ENCODE measurements at places on chromosomes 11 and 22.

DNA sequence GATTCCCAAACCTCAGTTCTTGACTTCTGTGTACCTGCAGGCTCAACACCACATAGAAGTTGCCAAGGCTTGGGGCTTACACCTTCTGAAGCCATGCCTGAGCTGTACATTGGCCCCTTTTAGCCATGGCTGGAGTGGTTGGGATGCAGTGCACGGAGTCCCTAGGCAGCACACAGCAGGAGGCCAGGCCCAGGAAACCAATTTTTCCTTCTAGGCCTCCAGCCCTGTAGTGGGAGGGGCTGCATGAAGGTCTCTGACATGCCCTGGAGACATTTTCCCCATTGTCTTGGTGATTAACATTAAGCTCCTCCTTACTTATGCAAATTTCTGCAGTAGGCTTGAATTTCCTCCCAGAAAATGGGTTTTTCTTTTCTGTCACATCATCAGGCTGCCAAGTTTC is 94.6 kb downstream of the DEPDC5 start:
- DNase-seq, result no peak

- DNase-seq, result no peak
Measured at GRCh38 chr11:120663142-120663541, 151.6 kb downstream of the GRIK4 start.

DNA sequence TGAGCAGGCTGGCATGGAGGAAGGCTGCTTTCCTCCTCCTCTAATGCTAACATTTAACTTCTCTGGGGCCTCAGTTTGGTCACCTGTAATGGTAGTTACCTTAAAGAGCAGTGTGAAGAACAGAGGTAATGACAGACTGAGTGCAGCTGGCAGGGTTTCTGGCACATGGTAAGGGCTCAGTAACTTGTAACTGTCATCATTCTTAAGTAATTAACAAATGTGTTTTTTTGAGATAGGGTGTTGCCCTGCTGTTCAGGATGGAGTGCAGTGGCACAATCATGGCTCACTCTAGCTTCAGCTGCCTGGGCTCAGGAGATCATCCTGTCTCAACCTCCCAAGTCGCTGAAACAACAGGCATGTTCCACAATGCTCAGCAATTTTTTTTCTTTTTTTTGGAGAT is 242.0 kb upstream of the SYN3 start:
- DNase-seq, result no peak

GRCh38 chr11:65814986-65815565 is 18.7 kb upstream of the SNX32 start:
- DNase-seq, result no peak

DNA sequence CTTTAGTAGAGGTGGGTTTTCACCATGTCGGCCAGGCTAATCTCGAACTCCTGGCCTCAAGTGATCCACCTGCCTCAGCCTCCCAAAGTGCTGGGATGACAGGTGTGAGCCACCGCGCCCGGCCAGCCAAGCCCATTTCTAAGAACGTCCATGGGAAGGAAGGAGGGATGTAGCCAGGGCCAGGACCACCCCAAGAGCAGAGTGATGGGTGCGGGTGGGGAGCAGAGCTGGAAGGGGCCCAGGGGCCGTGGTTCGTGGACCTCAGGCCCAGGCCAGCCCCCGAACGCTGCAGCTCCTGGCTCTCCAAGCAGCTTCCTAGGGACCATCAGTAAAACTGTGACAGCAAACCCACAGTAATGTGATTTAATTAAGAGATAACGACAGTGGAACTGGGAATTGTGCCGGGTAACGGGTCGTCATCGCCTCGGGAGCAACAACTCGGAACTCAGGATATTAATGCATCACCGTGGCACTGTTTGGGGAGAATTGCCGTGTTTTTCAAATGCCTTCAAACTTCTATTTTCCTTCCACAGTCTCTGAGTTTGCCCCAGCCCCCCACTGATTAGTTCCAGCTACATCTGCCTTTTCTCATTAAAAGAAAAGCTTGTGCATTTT is 74.3 kb downstream of the BRD1 start:
- no peak for DNase-seq

DNA sequence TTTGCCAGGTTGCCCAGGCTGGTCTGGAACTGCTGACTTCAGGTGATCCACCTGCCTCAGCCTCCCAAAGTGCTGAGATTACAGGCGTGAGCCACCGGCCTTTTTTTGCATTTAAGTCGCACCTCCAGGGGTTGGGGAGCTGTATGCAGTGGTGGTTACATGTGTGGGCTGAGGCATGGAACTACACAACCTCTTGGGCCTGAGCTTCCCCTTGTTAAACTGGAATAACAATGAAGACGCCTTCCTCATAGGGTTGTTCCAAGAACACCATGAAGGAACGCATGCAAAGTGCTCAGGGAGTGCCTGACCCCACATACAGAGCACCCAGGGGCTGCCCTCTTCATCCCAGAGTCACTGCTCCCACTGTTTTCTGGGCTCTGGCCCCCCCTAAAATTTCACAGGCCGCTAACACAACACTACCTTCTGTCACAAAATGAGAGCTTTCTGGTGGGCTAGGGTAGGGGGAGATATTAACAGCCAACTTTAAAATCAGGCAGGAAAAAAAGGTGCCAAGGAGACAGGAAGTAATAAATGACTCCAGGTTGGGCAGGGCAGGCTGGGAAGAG is 1.3 kb upstream of the FAM118A start:
- DNase-seq, result no peak

DNA sequence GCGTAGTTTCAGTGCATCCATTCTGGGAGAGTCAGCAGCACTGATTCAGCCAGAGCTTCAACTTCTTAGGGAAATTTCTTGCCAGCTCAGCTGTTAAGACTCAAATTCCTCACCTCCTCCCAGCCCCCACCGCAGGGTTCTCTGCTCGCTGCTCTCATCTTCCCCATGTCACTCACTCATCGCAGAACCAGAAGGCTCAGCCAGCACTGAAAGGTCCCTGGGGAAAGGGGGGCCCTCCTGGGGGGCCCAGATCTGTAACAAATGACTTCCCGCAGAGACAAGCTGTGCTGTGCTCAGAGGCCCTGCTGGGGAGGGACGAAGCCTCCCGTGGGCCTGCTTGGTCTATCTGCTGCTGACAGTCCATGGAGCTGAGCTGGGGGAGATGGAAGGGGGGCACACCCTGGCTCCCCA is 220.6 kb downstream of the NTM start:
- no peak for DNase-seq

- DNase-seq, result no peak
Measured at GRCh38 chr22:48407256-48407955, 1420.3 kb downstream of the BRD1 start.

GRCh38 chr22:25748704-25749103 is 6.7 kb downstream of the MYO18B start:
- DNase-seq, result no peak

GRCh38 chr11:2447253-2447950 is 2.6 kb downstream of the KCNQ1 start:
- DNase-seq, result no peak

- no peak for DNase-seq
Measured at GRCh38 chr11:73585834-73586575, 11.9 kb downstream of the FAM168A start.

DNA sequence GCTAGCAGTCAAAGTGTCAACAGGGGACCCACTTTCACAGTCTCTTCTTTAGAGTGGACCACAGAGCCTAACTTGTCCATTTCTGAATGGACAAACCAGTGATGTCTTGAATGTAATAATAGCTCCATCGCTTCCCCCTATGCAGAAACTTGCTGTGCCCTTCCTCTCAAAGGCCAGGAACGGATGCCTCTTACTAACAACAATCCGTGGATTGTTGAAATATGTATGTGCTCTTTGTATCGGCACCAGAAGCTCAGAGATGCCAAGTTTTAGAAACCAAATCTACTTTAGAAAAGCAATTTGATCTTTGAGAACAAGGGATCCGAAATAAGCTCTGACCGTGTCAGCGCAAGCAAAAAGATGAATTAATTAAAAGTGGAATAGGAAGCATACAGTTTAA is 259.5 kb upstream of the POU2AF2 start:
- no peak for DNase-seq

GRCh38 chr22:22194931-22195264 is 49.7 kb upstream of the VPREB1 start:
- DNase-seq, result no peak

- DNase-seq, result no peak
Measured at GRCh38 chr22:31122196-31122531, 602 bp upstream of the INPP5J start.

DNA sequence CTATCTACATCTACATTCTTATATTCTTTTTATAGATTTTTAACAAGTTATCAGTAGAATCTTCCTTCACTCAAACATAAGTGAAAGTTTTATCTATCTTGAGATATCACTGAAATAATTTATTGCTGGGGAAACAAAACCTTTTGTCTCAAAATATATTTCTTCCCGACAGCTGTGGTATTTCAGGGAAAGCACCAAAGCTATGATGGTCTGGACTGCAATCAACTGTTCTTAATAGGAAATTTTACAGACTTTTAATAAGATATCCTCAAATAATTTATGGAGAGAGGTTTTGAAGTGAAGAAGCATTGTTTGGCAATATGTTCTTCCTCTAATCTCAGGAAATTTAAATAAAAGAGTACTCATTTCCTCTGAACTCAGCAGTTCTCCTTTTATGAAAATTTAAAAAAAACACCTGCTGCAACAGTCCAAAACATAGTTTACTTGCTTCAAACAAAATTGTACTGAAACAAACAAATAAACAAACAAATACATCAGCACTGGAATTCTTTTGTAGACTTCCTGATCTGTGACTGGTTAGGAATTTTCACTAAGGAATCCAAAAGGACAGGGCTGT is 33.9 kb upstream of the EIF3M start:
- no peak for DNase-seq

- peak; percentile 19 for DNase-seq
Measured at GRCh38 chr11:61477727-61478148, 30.8 kb upstream of the LRRC10B start.

DNA sequence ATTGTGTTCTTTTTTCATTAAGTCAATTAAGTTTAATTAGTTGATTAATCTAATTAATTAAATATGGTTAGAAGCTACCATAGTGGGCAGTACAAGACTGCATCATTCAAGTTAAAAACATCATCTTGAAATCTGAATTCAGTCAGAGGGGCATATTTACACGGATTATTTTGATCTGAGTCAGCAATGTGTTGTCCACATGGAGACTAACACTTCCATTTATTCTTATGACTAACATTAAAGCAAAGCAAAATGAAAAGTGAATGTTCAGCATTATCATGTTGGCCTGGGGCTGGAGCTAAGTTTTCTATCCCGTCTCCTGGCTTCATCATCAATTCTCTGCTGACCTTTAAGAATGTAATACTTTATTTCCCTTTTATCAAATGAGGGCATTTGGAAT is 17.3 kb downstream of the FLI1 start:
- no peak for DNase-seq

DNA sequence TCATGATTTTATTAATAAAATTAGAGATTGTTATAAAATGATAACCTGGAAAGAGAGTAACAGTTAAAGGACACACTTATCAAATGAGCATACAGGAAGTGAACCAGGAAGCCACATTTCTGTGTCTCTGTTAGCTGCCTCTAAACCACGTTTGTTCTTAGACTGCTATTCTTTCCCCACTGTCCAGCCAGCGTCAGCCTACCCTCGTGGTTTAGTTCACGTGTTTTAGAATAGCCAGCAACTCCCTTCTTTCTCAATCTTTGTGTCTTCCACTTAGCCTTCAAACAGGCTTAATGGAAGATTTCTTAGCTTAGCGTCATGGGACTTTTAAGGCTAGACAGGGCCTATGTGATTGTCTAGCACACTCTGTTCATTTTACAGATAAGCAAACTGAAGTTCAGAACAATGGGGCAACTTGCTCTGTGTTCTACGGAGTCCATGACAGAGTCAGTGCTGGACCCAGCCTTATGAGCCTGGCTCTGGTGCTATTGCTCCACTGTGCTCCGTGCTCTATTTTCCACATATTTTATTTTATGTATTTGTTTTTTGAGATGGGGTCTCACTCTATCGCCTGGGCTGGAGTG is 27.2 kb downstream of the GRAMD1B start:
- no peak for DNase-seq

DNA sequence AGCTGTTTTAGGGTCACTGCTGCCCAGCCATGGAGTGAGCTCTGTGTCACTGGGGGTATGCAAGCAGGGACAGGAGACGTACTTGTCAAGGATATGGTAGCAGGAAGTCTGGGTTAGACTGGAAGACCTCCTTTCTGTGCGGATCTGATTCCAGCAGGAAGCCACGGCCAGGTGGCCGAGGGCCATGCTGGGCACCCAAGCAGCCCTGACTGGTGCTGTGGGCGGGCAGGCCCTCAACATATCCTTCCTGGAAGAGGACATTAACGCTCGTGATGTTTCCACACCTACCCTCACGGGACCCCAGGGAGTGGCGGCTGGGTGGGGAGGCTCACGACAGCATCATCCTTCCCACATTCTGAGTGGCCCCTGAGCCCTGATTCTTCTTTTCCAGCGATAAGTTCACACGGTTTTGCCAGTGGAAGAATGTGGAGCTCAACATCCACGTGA is 8.7 kb upstream of the ANKRD13D start:
- DNase-seq, result no peak

- DNase-seq, result no peak
Measured at GRCh38 chr11:101797335-101797734, 117.5 kb upstream of the CEP126 start.

DNA sequence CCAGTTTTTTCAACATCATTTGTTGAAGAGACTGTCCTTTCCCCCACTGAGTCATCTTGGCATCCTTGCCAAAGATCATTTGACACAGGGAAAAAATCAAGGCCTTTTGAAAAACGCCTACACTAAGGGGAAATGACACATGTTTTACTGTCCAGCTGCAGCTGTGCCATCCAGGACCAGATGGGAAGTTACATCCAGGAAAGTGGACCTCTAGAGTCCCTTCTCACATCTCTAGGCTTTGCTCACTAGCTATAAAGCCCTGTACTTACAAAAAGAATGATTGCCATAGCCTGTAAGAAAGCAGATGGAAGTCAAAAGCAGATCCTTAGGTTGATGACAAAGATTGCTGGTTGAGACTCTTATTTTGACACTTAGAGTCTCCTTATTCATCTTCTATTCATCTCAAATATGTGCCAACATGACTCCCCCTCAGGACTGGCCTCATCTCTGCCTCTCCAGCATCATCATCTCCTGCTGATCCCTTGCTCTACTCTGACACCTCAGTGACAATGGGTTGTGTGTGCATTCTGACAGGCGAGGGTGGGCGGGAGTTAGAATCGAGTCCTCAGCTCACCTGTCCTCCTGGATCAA is 22.8 kb downstream of the OSBP2 start:
- DNase-seq, result no peak

GRCh38 chr11:63719987-63720386 is 38.7 kb downstream of the RTN3 start:
- no peak for DNase-seq

GRCh38 chr11:42054351-42054900 is 595.0 kb upstream of the LRRC4C start:
- DNase-seq, result no peak

- no peak for DNase-seq
Measured at GRCh38 chr11:43359422-43359818, 700 bp downstream of the TTC17 start.

GRCh38 chr22:50446708-50447575 is 27.9 kb downstream of the SBF1 start:
- no peak for DNase-seq

GRCh38 chr22:22181341-22181850 is 63.2 kb upstream of the VPREB1 start:
- no peak for DNase-seq
